Upper lobe of right lung (tissue), 1 donor: ENCODE measurements at places on chromosomes 1 and 21.

DNA sequence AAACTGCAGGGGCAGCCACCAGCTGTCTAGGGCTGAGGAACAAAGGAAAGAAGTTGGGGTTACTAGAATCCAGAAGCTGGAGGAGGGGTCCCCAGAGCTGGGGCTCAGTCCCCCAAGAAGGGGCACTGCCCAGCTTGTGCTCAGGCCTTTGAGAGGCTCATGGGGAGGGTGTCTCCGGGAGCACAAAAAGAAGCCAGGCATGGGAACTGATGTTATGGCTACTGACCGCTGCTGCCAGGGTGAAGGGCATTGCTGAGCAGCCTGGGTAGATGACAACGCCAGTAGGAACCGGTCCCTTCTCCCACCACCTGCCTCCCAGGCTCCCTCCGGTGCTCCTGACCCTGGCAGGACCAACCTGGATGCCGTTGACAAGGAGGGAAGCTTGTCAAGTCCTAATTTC, 762.5 kb upstream of the TPTE start:
- H3K27ac ChIP-seq = no peak overlapping the region
- H3K27me3 ChIP-seq = no peaks in the 10 kb centered on the region
- no peaks in the 10 kb centered on the region for H3K4me1 ChIP-seq
- no peak for DNase-seq
- no peak overlapping the region for H3K4me3 ChIP-seq

DNA sequence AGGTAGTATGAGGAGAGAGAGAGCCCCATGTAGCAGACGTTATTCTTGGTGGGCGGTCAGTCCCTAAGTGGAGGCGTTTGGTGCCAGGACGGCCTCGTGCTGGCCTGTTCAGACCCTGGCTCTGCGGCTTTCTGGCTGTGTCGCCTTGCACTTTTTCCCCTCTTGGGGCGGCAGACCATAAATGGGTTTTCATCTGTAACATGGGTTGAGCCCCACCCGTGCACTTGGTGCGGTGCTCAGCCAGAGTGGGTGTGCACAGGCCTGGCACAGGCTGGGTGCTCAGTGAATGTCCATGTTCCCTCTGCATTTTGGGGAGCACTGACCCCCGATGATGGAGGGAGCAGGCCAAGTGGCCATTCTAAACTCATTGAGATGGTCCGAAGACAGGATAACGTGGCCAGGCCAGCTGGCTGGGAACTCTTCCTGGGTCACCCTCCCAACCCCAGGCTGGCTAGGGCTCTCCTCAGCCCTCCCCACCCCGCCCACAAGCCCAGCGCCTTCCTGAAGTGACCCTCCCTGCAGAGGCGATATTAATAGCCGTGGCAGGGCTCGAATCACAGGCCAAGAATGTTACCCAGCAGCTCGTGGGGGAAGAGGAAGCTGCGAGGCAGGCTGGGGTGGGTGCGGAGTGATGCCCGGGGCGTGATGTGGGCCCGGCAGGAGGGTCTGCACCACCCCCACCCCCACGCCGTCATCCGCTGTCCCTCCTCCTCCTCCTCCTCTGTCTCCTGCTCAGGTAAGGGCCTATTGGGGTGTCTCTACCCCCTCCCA, 78.5 kb downstream of the ARHGEF10L start:
- peak overlapping the region; percentile 55 for H3K27ac ChIP-seq
- no peaks in the 10 kb centered on the region for H3K27me3 ChIP-seq
- peaks cover 5% of the 10 kb centered on the region for H3K36me3 ChIP-seq
- peaks cover 6% of the 10 kb centered on the region for H3K4me1 ChIP-seq
- DNase-seq = peak; percentile 76

- H3K4me3 ChIP-seq = no peak overlapping the region
- no peaks in the 10 kb centered on the region for H3K27me3 ChIP-seq
- DNase-seq = peak; percentile 35
- H3K27ac ChIP-seq = peak overlapping the region; percentile 59
- no peaks in the 10 kb centered on the region for H3K36me3 ChIP-seq
Observed at GRCh38 chr1:153553830-153554541, 4.9 kb upstream of the S100A3 start.

GRCh38 chr1:201334325-201335173, 42.9 kb downstream of the TNNT2 start:
- DNase-seq = peak; percentile 26
- H3K4me1 ChIP-seq = peaks cover 7% of the 10 kb centered on the region
- no peaks in the 10 kb centered on the region for H3K27me3 ChIP-seq
- H3K4me3 ChIP-seq = no peak overlapping the region

DNA sequence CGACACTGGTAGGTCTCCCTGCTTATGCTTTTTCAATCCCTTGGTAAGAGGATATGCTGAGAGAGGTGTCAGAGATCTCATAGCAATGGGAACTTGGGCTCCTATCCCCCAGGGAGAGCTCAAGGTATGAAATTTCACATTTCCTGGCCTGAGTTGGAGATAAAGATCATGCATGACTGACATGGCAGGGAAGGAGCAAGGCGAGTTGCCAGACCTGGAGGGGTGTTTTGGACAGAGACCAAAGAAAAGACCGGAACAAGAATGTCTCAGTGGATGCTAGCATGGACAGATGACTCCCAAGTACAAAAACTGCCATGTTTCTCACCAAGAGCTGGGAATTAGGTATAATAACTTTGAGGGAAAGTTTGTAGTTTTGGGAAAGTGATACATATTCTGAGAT, 334.1 kb upstream of the B3GALT2 start:
- no peaks in the 10 kb centered on the region for H3K4me1 ChIP-seq
- no peaks in the 10 kb centered on the region for H3K36me3 ChIP-seq
- H3K4me3 ChIP-seq = no peak overlapping the region
- no peak overlapping the region for H3K27ac ChIP-seq
- H3K27me3 ChIP-seq = no peaks in the 10 kb centered on the region

GRCh38 chr1:2639607-2640521, 7.0 kb upstream of the MMEL1 start:
- no peak overlapping the region for H3K27ac ChIP-seq
- DNase-seq = peak; percentile 56
- no peak overlapping the region for H3K4me3 ChIP-seq
- H3K36me3 ChIP-seq = no peaks in the 10 kb centered on the region

GRCh38 chr1:174171073-174171472, 11.8 kb downstream of the RABGAP1L start:
- no peak for DNase-seq
- no peaks in the 10 kb centered on the region for H3K27me3 ChIP-seq
- no peaks in the 10 kb centered on the region for H3K36me3 ChIP-seq

DNA sequence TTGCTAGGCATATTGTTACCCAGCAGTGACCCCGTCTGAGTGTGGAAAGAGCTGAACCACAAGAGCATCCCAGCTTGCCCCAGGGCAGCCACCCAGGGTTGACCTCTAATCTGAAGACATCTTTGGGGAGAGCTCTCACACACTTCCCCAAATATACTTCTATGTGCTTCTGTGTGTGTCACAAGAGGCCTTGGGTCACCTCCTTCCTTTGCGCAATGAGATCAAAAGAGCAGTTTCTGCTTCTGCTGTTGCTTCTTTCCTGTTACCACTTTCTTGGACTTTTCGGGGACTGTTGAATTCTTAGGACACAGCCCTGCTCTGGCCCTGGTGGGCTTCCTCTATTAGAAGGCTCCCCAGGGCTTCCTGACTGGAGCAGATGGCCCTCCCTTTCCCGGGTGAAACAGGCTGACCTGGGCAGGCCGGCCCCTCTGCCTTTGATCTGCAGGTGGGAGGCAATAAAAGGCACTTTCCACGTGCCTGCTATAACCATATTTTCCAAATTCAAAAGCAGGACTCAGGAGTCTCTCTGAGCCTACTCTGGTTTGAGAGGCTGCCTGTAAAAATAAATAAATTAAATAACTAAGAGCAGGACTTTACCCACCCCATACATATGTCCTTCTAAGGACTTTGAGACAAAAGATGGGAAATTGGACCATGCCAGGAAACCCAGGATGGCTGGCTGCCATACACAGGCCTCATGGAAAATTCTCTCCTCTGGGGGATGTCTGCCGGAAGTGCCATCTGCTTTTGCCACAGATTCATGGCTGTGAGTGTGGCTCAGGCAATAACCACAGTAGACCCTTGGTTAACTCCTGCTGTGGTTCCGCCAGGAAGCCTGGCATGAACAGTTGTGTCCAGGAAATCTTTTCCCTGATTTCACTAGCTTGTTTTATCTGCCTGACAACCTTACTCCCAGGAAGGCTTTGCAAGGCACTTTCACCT, 28.3 kb upstream of the RCSD1 start:
- H3K4me3 ChIP-seq = no peak overlapping the region
- H3K36me3 ChIP-seq = no peaks in the 10 kb centered on the region
- peak; percentile 80 for DNase-seq
- peaks cover 26% of the 10 kb centered on the region for H3K4me1 ChIP-seq
- peak overlapping the region; percentile 64 for H3K27ac ChIP-seq

DNA sequence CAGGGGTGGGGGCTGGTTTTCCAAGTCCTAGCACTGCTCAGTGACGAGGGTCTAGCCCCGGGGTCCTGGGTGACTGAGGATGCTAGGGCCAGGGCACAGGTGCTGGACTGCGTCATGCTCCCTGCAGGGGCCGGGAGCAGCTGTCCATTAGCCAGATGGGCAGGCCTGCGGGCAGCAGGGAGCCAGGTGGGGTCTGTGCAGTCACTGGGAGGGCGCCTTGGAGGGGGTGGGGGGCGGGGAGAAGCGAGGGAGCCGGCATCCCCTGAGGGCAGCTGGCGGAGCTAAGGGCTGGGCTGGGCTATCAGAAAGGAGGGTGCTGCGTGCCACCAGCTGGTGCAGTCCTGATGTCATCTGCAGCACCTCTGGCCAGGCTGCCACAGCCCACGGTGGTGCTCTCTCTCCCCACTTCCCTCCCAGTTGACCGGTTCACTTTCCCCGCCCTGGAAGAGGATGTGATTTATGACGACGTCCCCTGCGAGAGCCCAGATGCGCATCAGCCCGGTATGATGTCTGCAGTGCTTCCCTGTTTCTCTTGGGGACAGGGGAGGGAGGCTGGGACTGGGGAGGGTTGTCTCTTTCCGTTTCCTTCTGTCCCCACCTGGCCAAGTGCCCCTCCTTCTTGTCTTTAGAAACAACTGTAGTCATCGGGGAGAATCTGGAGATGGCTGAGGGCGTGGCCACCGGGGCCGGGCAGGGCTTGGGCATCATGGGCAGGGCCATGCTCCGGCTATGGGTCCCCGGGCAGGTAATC, 63.8 kb downstream of the ARHGEF10L start:
- H3K4me3 ChIP-seq = no peak overlapping the region
- H3K27me3 ChIP-seq = no peaks in the 10 kb centered on the region
- H3K4me1 ChIP-seq = peaks cover 11% of the 10 kb centered on the region
- DNase-seq = no peak
- no peak overlapping the region for H3K27ac ChIP-seq
- H3K36me3 ChIP-seq = peaks cover 5% of the 10 kb centered on the region
